Dermis microvascular lymphatic vessel endothelial cell (primary cell): ENCODE measurements at places on chromosomes 6 and 20.
A peak's percentile ranks its signal among the peaks of the same experiment; 100 is the strongest.

GRCh38 chr20:46074006-46074405 lies 15.8 kb downstream of the NCOA5 start:
- DNase-seq: no peak

GRCh38 chr20:59144179-59144830 lies 19.3 kb upstream of the ZNF831 start:
- no peak for DNase-seq

DNA sequence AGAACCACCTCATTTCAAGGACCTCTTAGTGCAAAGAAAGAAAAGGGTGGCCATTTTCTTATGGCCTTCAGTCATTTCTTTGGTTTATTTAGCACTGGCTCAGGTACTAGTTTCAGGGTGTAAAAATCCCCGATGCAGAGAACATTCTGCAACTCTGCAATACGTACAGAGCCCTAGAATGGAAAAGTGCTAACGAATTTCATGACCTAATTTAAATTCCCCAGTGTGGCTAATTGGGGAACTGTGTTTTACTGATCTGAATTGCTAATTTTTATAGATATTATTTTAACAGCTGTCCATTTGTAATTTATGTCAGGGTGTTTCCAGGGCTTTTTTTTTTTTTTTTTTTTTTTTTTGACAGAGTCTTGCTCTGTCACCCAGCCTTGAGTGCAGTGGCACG lies 160.7 kb downstream of the UST start:
- no peak for DNase-seq

DNA sequence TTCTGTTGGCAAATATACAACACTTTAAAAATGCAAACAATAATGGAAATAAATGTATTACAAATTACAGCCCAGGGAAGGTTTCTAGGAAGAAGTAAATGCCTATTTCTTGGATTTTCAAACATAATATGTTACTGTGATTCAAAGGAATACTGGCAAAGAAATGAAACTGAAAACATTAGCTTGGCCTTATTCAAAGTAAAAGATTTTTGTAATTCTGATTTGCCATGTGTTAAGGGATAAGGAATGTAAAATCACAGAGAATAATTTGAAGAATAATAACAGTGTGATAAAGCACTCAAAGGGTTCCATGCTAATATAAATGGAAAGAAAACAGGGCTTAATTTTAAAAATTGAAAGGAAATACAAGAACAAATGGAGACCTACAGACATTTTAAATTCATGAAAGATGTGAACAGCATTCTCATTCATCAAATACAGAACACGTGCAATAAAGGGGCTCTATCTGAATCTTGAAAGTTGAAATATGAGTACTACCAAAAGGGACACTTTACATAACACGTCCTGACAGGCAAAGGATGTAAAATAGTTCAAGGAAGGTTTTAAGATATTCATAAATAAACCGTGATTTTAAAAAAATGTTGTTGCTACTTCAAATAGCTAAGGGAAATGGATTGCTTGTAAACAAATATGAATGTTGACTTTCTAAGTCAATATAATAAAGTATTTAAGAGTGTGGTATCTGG lies 138.1 kb downstream of the RFPL4B start:
- no peak for DNase-seq

DNA sequence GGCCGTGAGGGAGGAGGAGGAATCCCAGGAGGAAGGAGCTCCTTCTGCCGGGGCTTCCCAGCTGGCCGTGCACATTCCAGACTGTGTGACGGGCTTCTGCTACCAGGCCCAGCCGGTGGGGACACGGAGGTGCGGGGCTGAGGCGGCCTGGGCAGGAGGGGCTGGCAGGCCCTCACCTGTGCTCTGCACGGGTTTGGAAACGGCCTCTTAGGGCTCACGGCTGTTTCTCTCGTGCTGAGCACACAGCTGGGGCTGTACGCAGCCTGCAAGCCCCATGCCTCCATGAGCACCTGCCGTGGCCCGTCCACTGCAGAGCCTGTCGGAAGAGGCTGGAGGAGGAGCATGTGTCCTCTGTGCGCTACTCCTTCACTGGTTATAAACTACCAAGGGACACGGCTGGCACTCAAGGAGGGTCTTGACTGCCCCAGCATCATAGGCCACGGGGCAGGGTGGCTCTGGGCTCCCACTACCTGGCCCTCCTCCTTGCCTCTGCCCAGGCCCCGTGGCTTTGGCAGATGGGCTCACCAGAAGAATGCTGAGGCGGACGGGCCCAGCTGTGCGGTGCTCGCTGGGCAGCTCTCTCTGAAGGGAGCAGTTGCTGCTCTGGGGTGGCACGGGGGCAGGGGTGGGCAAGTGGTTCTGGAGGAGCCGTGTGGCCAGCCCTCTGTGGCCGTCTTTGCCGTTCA lies 15.8 kb downstream of the NPEPL1 start:
- no peak for DNase-seq

DNA sequence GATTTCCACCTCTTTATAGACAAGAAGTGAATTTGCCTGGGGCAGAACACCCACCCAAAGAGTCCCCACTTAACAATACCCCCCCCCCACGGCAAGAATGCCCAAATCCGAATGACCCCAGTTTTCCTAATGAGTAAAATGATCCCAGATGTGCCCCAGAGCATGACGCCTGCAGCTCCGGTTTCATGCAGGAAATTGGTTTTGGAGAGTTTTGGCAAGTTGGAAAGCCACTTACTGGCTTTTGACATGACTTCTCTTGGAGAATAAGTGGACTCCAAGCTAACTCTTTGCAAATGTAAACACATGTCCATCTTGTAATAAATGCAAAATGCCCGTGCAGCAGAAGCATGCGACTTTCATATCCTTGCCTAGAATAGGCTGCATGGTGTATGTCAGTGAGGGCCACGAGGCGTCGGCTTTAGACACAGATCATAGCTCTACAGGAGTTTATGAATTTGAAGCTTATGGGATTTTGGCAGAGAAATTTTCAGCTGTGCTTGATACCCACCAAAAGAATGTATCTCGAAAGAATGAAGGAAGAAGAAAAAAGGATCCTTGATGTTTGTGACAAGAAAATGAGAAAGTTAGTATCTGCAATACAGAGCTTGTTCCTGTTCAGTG lies 24.2 kb downstream of the EDN3 start:
- DNase-seq: no peak

- no peak for DNase-seq
These were observed 102.8 kb downstream of the PXDC1 start for GRCh38 chr6:3648724-3649123.

GRCh38 chr6:165729307-165729936 lies 66.4 kb upstream of the PDE10A start:
- DNase-seq: peak; percentile 47

DNA sequence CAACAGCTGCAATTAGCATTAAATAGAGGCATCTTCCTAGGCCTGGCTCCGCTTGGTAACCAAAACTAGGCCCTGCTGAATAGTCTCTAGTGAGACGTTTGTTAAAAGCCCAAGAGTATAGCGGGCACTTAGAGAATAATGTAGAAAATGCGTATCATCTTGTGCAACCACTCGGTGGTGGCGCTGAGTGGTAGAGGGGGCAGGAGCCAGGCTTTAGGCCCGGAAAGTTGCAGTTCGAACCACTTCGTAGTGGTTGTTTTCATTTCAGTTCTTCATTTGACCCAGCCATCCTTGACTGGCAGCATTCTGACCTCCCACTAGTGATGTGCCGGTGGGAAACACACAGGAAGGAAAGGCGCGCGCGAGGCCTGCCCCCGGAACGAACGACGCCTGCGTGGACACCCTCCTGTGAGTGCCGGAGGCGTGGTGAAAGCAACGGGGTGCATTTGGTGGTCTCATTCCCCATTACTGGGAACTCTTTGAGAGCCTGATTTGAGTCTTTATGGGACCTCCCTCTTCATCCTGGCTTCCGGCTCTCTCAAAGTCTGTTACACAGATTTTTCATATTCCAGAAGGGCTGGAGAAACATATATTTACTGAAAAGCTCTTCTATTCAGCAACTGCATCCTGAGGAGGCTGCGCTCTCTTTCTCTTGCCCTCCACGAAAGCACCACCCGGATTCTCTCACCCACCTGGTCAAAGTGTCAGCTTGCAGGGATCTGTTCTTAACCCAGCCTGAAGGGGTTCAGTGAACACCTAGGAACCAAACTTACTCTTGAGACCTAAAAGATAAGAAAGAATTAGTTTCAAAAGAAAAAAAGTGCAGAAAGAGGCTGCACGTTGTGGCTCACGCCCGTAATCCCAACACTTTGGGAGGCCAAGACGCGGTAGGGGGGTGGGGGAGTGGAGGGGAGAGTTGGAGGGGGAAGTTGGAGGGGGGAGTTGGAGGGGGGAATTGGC lies 18.2 kb downstream of the GPX5 start:
- no peak for DNase-seq

DNA sequence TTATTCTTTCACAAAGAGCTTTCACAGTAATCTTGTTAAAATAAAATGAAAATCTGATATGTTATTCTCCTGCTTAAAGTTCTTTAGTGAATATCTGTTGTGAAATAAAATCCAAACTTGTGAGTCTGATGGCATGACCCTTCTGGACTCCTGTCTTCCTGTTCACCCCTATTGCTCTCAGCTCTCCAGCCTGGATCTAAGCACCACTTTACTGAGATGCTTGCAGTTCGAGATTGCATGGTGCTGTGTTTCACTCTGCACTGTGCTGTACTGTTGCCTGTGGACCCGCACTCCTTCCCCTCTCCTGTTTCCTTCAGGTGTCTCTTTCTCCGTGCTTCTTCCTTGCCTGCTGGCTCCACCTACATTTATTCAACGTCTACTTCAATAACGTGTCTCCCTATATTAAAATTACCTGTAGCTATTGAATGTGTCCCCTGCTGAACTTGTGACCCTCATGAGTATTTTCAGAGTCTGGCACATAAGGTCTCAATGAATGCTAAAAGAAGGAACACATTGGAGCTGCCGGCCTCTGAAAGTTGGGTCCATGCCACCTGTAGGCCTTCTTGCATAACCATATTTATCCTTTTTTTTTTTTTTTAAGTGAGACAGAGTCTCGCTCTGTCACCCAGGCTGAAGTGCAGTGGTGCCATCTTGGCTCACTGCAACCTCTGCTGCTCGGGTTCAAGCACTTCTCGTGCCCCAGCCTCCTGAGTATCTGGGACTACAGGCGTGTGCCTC lies 100.1 kb downstream of the ARID1B start:
- DNase-seq: no peak

DNA sequence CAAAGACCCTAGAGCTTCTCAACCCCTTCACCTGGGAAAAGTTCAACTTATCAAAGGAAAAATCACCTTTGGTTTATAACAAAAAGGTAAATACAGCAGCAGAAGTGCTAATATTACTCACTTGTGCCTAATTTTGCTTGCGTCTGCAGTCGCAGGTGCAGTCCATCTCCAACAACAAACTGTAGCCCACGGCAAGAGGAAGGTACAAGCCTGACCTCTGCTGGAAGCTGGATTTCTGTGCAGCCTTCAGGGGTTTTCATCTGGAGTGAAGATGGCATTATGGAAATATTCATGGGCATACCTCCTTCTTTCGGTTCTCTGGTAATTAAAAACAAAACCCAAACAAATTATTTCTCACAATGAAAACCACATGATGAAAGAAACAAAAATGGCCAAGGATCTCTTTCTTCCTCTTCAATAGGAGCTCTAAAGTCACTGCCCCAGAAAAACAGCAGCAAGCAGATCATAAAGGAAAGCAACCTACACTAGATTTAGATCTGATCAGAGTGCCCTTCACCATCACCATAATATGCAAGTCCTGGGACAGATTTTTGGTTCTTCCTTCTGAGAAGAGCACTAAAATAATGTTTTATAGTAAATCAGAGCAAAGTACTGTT lies 7.8 kb downstream of the UBE3D start:
- DNase-seq: peak; percentile 44

DNA sequence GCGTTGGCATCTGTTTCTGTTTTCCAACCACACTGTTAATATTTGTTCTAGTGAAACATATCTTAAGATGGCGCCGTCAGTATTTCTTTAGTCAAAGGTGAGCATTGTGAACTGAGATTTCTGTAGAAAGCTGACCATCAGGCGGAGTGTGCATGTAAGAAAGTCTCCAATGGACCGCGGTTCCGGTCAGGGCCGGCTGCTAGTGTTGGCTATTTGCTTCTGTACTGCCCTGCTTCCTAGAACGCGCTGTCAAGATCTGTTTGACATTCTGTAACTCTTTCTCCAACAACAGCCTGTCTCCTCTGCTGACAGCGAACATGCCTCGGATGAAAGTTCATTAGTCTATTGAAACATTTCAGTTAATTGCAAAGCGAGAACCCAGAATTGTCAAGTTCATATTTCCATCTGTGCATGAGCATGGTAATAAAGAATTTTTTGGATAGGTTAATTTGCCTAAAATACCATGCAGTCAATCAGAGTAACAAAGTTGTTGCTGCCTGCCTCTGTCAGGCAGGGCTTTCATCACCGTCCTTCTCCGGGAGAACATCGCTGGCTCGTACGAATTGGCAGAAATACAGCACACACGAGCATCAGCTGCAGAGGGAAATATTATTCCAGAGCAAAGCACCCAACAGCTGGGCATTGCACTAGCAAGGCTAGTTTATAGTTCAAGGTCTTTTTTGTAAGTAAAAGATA lies 369.1 kb downstream of the CDH4 start:
- no peak for DNase-seq

GRCh38 chr6:6384520-6384919 lies 64.1 kb upstream of the F13A1 start:
- DNase-seq: no peak

DNA sequence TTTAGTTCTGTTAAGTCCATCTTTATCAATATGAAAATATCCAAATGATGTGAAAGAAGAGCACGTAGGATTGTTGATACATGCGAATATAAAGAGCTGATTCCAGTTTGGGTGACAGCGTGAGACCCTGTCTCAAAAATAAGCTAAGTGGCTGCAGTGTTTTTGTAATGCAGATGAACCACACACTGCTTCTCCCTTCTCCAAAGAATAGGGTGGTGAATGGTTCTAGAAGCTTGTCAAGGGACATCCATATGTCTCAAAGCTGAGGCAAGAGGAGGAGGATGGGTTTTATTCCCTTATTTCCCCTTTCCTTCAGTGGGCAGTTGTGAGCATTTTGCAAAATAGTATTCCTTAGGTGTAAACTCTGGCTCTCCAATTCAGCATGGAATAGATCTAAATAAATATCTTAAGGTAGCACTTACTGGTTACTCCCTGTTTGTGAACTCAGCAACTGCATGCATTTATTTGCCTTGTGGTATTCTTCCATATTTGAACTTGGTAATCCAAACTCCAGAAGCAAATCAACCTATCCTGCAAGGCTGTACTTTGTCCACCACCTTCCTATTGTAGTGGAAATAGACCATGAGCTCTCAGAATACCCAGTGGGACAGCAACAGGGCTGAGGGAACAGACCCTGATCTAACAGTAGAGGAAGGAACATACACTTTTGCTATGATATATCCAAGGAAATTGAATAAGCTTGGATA lies 38.0 kb downstream of the XRN2 start:
- no peak for DNase-seq

GRCh38 chr6:37952027-37952426 lies 132.5 kb downstream of the ZFAND3 start:
- DNase-seq: no peak

DNA sequence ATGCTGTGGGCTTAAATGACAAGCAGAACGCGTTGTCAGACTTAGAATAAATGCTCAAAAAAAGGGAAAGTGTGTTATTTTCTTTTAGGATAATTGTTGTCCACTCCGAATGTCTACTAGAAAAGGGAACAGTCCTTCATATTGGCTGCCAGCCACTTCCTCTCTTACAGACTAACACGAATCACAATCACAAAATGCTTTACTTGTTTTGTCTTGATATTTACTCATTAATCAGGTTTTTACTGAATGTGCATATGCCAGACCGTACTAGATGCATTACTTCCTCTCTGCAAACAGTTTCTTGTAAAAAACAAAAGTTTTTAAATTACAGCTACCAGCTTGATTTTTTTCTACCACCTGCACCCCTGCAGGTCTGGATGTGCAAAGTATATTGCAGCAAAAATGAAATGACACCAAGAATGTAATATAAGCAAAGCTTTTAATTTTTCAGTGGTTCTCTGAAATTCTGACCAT lies 821 bp downstream of the DHX35 start:
- no peak for DNase-seq

- no peak for DNase-seq
These were observed 516 bp upstream of the IRF4 start for GRCh38 chr6:390914-391558.
